ENCODE measurements at places on chromosomes 6 and 20.

GRCh38 chr6:16420715-16421461 is 182.5 kb downstream of the GMPR start:
- no peak for DNase-seq

DNA sequence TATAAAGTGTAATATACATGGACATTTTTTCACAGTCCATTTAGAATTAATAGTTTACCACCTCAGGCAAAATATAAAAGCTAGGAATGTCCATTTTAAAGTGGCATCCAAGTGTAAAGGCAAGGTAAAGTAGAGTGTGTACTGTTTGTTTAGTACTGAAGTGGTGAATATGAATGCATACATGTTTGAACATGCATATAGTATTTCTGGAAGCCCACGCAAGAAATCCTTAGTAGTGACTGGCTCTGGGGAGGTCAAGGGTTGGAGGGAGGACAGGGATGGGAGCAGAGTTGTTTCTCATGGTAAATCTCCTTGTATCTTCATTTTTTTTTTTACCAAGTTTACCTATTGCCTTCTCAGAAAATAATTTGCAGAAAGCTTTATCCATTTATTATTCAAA is 129.2 kb downstream of the UNC5CL start:
- DNase-seq: no peak

- DNase-seq: no peak
Measured at GRCh38 chr6:157666729-157667128, 156.3 kb upstream of the SNX9 start.

- peak; percentile 65 for DNase-seq
Measured at GRCh38 chr6:124683507-124683906, 278.7 kb upstream of the RNF217 start.

GRCh38 chr6:83546636-83547035 is 34.3 kb downstream of the PRSS35 start:
- DNase-seq: no peak

DNA sequence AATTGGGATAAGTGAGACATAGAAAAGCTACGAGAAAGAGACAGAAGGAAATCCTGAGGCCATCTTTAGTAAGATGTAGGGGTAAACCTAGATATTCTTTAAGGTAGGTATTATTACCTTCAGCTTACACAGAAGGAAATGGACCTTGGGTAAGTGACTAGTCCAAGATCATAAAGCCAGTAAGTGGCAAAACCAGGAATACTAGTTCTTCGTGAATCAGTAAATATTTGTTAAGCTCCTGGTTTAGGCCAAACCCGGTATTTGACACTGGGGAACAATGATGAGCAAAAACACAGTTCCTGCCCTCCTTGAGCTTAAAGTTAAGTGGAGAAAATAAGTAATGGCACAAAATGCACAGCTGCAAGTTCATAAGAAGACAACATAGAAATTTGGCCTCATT is 5.3 kb downstream of the TRIM39 start:
- no peak for DNase-seq

DNA sequence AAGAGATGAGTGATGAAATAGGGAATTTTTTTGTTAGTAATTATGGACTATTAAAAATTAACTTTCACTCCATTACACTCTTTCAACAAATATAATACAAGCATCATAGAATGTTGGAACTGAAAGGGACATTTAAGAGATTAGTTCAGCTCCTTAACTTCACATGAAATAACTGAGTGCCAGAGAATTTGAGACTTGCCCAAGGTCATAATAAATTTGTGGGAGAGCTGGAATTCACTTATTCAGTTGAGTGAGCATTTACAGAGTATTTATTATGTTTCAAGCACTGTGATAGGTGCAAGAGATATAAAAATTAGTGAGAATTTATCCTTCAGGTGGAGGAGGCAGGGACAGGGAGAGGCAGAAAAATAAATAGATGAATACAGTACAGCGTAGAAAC is 154.6 kb downstream of the KCNQ5 start:
- no peak for DNase-seq

- DNase-seq: no peak
Measured at GRCh38 chr6:133099573-133099972, 141.6 kb upstream of the EYA4 start.

GRCh38 chr6:97497713-97498331 is 214.8 kb upstream of the MMS22L start:
- DNase-seq: peak; percentile 60

GRCh38 chr20:41615110-41615509 is 3.1 kb downstream of the CHD6 start:
- no peak for DNase-seq

- DNase-seq: no peak
Measured at GRCh38 chr6:157620944-157621343, 202.1 kb upstream of the SNX9 start.

- DNase-seq: peak; percentile 68
Measured at GRCh38 chr20:2705931-2706645, 13.5 kb downstream of the EBF4 start.

- DNase-seq: no peak
Measured at GRCh38 chr6:37674161-37674560, 23.5 kb downstream of the MDGA1 start.

DNA sequence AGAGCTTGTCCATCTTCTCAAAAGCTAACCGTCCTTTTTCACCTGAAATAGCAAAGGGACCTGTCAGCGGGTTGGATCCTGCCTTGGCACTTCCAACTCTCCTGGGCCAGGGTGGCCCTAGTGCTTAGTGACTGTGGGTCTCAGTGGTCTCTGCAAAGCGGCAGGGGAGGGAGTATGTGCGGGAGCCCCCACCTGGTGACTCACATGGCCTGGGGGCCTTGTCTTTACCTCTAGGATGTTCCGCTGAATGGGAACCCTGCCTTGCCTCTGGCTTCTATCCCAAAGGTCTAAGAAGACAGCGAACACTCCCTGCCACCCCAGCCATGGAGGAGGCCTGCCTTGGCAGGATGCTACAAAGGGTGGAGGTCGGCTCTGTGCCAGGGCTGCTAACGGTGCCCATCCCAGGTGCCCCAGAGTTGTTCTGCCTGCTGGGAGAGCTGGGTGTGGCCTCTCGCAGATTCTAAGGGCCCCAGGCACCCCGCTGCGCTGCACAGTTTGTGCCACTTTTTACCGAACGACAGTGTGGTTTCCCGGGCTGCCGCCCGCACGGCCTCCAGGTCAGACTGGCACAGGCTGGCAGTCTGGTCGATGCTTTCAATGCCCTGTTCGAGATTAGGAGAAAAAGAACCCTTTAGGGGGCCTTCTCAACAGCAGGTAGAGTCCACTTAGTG is 77.2 kb downstream of the PTPN1 start:
- DNase-seq: no peak

GRCh38 chr20:38828514-38829295 is 23.2 kb downstream of the PPP1R16B start:
- DNase-seq: no peak

DNA sequence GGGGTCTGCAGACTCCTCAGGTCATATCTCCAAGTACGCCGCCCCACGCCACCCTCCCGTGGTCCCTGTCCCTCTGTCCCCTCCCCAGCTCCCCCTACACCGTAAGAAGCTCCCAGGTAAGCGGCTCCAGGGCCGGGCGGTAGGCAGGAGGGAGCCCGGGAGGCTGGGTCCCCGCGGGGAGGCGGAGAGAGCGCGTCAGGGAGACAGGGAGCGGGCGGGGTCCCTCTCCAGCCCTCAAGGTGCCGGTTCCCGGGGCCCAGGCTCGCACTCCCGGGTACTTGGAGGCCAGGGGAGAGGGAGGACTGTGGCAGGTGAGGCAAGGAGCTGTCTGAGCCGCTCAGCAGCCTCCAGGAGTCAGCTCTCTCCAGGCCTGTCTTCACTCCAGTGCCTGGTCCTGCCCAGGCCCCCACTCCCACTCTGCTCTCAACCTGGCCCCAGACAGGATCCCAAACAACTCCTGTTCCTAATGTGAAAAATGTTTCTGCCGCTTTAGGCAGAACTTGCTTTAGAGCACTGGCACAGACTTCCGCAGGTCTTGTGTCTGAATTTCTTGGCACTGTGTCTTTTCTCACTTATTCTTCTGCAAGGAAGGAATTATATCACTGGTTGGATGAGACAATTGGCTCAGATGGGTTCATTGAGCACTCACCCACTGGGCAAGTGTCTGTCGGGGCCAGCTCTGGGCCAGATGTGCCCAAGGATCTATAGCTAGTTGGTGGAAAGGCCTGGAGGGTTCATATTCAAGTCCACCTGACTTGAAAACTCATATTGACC is 36.6 kb downstream of the HLA-G start:
- peak; percentile 52 for DNase-seq

- peak; percentile 68 for DNase-seq
Measured at GRCh38 chr6:52063584-52064344, 23.6 kb downstream of the PKHD1 start.

DNA sequence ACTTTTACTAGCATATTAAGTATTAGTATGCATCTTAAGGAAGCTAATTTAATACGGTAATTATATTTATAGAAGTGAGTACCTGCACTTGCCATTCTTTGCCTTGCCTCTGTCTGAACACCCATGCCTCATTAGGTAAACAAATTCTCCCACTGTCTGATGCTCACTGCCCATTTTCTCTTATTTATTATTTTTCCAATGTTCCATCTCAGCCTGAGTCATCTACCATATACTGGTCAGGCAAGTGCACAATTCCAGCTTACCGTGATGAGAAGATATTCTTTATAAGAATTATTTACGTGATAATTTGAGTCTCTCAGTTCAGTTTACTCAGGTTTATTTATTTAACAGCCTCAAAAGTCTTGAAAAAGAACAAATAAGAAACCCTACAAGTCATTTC is 619.2 kb upstream of the EYS start:
- no peak for DNase-seq

GRCh38 chr20:50924261-50924920 is 6.8 kb downstream of the ADNP start:
- DNase-seq: no peak

GRCh38 chr6:131744432-131745287 is 33.8 kb upstream of the CTAGE9 start:
- no peak for DNase-seq

GRCh38 chr6:75579951-75580350 is 21.7 kb upstream of the SENP6 start:
- no peak for DNase-seq

- peak; percentile 53 for DNase-seq
Measured at GRCh38 chr6:133568970-133569889, 319.7 kb upstream of the TCF21 start.

DNA sequence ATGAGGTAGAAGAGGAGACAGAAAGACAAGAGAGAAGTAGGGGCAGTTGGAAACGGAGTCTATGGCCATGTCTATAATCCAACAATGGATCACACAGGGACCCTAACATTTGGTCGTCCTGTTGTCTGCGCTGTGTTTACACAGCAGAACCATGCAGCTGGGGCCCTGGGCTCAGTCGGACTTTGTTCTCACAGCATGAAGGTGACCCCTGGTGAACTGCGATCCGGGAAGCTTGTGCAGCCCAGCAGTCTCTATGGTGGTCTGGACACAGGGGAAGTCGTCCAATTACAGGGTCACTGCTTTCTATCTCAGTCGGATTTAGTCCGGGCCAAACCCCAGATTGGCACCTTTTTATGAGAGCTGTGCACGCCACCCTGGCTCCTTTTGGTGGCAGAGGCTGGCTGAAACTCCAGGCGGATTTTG is 153.6 kb downstream of the FOXA2 start:
- DNase-seq: no peak

Data from H9 (cell line).